Stimulated activated CD8-positive, alpha-beta memory T cell treated with anti-CD3 and anti-CD28 coated beads, Interleukin-4, amount 100 ng/mL, for 4 hours (primary cell): ENCODE measurements at places on chromosomes 5 and 9.

- DNase-seq: no peak
Measured at GRCh38 chr5:139823757-139824355, 28.2 kb downstream of the PSD2 start.

DNA sequence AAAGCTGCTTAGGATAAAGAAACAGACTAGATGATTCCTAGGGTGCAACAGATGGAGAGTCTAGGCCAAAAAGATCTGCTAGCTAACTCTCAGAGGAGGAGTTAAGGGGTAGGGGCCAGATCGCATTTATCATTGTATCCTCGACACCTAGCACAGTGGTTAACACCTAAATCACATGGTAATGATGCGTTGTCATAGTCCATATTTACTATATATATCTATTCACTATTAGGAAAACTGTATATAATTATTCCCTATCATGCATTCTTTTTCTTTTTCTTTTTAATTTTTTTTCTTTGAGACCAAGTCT is 92.8 kb upstream of the SLC44A1 start:
- DNase-seq: no peak

- DNase-seq: no peak
Measured at GRCh38 chr9:87595610-87596009, 97.9 kb downstream of the DAPK1 start.

DNA sequence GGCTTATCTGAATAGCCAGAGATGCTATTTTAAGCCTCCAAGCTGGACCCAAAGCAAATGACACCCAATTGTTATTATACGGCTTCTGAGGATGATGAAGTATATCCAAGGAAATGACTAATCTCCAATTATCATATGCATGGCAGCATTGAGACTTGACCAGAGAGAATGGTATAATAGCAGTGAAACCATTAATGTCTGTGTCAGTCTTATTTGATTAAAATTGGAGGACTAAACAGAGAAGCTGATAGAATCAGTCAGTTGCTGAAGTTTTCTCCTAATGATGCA is 200.5 kb downstream of the EFNA5 start:
- DNase-seq: no peak

DNA sequence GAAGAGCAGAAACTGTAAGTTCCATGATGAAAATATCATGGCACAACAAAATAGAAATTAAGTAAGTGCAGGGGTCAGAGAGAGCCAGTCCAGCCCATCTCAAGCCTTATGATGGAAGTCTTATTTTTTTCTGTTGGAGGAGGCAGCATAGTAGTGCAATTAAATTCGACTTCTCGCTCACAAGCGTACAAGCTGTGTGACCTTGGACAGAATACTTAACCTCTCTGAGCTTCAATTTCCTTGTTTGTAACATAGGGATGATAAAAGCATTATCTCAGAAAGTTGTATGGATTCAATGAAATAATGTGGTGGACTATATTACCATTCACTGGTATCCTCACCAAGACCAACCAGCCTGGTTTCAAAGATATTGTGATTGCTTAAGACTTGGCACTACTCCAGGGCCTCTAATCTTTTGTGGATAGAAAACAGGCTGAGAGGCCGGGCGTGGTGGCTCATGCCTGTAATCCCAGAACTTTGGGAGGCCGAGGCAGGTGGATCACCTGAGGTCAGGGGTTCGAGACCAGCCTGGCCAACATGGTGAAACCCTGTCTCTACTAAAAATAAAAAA is 26.8 kb upstream of the MVB12B start:
- DNase-seq: no peak

- DNase-seq: no peak
Measured at GRCh38 chr5:107532169-107532878, 138.4 kb downstream of the EFNA5 start.

- no peak for DNase-seq
Measured at GRCh38 chr9:91378695-91379127, 17.0 kb upstream of the AUH start.

- no peak for DNase-seq
Measured at GRCh38 chr5:151773951-151774350, 2.2 kb downstream of the G3BP1 start.

DNA sequence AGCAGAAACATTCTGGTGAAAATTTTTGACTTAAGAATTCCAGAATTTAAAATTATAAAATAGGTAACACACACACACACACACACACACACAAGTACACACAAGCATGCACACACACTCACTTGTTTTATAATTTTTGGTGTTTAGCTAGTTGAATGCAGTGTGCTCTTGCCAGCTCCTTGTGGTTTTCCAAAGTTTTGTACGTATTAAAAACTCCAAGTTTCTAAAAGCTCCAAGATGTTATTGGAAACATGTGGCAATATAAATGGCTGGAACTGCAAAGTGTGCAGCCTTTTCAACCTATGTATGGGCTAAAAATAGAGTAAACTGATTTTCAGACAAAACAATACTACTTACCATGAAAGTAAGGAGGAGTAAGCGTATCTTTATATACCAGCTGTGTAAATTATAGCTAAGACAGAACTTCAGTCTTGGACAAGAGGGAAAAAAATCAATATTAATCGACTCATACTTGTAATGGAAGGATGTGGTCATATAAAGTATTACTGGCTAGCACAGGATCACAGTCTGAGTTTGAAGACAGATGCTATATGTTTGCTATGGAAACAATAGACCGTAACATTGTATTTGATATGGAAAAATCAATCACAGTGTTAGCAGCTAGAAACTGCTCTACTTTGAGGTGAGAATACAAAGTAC is 727.1 kb upstream of the GRAMD2B start:
- DNase-seq: no peak

DNA sequence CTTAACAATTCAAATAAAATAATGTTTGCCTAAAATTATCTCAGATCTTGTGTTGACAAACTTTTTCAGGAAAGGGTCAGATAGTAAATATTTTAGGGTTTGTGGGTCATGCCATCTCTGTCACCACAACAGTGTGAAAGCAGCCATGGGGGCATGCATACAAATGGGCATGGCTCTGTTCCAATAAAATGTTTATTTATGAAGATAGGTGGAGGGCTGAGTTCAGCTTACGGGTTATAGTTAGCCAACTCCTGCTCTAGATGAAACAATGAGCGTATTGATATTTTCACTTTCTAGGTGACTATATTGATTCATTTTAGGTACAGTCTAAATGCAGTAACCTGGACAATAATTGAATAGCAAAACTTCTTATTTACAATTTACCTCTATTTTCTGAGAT is 533.8 kb upstream of the CLINT1 start:
- DNase-seq: no peak

DNA sequence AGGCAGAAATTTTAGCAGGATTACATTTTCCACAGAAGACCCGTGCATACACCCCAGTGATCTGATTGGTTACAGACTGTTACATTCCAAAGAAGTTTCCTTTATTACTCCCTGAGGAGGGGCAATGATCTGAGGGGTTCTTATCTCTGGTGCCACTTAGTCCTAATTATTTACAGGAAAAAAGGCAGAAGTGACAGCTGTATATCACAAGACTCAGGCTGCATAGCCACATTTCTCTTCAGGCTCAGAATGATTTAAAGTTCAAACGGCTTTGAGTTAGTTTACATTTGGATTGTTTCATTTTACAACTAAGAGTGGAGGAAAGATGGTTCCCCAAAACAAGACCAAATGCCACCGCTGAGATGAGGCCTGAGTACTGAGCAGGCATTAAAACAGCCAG is 17.3 kb downstream of the NAIF1 start:
- no peak for DNase-seq

GRCh38 chr9:107109324-107109723 is 173.8 kb upstream of the RAD23B start:
- no peak for DNase-seq

DNA sequence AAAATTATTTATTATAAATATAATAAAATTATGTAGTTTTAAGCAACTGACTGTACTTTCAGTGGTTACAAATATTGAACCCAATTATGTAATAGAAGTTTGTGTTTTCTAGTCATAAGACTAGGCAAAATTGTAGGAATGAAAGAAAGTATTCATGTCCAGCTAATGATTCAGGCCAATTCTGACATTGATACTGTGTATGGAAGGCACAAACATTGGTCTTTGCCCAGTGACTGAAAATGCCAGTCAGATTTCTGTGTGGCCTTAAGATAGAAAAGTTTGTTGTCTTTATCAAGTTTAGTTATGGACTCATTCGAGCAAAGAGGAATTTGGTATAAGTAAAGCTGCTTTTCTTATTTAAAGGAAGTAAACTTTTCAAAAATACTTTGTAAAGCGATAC is 60.3 kb downstream of the SLC12A2 start:
- DNase-seq: no peak

DNA sequence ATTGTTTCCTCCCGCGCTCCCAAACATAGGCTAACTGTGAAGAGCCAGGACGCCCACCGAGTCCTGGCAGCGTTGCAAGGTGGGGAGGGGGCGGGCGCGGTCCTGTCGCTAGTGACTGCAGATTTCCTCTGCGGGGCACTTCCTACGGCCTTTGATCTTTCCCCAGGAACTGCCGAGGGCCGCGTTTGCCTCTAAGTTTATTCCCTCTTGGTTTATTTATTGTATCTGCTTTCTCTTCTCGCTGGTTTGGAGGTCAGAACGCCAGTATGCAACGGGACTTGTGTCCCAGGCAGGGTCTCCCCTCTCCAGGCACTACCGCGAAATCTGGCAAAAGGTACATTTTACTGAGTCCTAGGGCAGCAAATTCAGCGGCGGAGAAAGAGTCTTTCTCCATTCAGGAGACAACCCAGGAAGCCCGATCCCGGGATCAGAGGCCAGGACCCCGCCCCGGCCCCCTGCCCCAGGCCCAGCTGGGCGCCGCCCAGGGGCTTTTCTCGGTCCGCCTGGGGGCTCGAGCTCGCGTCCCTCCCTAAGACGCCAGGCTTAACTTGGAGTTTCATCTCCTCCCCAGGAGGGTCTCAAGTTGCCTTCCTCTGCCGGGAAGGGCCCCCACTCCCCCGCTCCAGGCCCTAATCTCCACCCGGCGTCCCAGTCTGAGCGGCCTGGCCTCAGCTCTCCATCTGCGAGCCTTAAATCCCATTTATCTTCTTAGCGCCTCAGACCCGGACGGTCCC is 884 bp upstream of the EGFLAM start:
- DNase-seq: no peak

DNA sequence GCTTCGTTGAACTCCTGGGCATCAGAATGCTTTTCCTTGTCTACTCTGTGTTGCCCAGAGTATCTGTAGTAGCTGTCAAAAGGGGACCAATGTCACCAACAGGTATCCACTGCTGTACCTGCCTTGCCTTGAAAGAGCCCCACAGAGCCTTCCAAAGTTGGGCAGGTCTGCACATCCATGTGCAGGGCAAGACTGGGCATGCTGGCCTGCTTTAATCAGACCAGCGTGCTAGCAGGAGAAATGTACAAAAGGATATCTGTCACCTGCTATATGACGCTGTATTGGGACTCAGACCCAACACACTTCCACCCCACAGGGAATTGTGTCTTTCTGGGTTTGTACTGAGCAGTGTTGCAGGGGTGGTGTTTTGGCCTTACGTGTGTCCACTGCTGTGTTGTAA is 11.9 kb downstream of the DELE1 start:
- no peak for DNase-seq
